ENCODE measurements at places on chromosomes 12 and 14.

DNA sequence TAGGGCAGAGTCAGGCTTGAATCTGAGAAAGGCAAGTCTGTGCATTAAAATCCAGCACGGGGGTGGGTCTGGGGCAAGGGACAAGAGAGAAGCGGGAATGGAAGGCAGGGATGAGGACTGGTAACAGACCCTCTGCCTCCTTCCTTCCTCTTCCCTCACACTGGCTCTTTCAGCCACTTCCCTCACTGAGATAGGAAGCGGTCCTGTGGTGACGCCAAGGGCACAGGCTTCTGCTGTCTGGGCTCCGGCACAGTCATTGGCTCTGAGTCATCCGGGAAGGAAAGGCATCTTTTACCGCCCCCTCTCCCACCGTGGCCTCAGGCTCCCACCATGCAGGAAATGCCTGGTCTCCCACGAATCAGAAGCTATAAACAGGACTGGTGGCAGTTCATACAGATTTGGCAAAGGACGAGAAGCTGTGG is 70.2 kb downstream of the ETV6 start:
- peak; percentile 22 for DNase-seq

DNA sequence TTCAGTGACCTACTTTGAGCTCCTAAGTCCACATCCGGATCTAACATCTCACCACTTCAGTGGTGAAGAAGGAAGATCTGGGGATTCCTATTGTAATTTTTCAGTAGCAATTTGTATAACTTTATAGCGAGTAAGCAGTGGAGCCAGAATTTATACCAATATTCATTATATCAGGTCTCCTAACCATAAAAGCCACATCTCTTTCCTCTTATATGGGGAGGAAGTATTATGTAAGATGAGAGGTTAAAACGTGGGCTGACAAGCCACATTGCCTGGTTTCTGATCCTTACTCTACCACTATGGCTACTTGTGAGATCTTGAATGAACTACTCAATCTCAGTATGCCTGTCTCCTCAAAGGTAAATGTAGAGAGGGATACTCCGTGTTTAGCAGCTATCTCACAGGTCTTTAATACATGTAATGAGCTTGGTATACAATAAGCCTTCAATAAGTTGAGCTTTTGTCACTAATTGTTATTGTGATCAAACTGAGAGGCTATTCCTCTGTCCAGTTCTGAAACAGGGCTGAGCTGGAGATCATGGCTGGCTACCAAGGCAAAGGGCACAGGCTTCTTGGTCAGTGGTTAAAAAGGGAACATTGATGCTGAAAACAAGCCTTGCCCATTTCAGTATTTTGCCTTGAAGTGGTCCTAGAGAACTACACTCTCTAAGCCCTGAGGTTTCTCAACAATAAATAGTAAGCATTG is 3.3 kb upstream of the TMEM117 start:
- DNase-seq = no peak

GRCh38 chr14:31942166-31942841 is 134.8 kb upstream of the ARHGAP5 start:
- no peak for DNase-seq

- no peak for DNase-seq
These were observed 74.6 kb upstream of the SFSWAP start for GRCh38 chr12:131636266-131636665.

- DNase-seq = no peak
These were observed 18.4 kb downstream of the SETD3 start for GRCh38 chr14:99462210-99462609.

- DNase-seq = no peak
These were observed 269.2 kb upstream of the DAAM1 start for GRCh38 chr14:58919217-58919616.

GRCh38 chr14:34470319-34470718 is 8.3 kb upstream of the SPTSSA start:
- DNase-seq = no peak

DNA sequence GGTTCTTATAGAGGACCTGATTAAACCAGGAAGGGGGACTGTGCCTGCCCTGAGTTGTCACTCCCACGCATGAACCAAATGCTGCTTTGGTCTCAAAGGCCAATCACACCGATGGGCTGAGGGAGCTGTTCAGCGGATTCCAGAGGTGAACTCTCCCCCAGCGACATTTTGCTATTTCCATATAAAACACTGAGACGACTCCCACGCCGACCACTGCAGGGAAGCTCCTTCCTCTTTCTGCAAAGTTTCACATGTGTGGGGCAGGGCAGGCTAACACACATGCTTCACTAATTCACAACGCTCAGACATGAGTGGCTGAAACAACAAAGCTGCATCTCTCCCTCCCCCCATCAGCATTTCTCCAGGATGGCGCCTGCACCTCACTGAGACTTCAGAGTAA is 37.8 kb upstream of the TMEM132D start:
- DNase-seq = no peak

DNA sequence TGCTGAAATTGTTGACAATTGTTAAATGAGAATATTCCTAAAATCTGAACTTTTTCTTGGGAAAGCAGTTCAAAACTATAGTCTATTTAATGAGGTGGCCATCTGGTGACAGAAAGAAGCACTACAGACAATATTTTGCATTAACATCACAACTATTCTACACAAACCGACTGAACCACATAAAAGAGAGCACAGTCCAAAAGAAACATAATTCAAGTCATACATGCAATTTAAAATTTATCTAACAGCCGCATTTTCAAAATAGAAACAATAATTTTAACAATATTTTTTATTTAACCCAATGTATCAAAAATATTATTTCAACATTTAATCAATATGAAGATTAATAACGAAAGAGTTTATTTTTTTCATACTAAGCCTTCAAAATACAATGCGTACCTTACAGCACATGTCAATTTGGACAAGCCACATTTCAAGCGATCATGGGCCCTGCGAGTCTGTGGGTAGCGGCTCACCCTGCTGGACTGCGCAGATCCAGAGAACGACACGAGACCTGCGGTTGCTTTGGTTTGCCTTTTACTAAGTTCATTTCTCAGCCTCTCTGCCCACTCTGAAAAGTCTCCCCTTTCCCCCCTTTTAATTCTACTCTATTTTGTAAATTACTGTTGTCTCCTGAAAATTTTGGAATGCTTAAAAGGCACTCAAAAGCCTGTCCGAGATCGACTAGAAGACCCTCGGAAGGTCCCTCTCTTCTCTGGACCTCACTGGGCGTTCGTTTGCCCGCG is 947 bp upstream of the LRRC9 start:
- peak; percentile 0 for DNase-seq

DNA sequence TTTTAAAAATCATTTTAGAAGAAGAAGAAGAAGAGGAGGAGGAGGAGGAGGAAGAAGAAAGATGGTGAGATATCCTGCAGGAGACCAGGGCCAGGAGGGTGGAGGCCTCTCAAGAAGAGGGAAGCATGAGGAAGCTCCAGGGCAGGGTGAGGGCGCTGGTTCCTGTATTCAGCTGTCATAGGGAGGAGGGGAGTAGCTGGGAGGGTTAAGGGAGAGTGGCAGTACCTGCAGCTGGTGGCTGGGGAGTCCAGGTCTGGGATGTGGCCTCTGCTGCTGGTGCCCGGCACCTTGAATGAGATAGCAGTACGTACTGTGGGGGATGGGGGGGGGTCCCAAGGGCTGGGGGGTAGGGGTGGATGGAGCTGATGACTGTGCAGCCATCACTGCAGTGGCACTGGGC is 9.8 kb downstream of the RBP5 start:
- DNase-seq = no peak

GRCh38 chr14:52299692-52300278 is 14.3 kb upstream of the PTGER2 start:
- no peak for DNase-seq

DNA sequence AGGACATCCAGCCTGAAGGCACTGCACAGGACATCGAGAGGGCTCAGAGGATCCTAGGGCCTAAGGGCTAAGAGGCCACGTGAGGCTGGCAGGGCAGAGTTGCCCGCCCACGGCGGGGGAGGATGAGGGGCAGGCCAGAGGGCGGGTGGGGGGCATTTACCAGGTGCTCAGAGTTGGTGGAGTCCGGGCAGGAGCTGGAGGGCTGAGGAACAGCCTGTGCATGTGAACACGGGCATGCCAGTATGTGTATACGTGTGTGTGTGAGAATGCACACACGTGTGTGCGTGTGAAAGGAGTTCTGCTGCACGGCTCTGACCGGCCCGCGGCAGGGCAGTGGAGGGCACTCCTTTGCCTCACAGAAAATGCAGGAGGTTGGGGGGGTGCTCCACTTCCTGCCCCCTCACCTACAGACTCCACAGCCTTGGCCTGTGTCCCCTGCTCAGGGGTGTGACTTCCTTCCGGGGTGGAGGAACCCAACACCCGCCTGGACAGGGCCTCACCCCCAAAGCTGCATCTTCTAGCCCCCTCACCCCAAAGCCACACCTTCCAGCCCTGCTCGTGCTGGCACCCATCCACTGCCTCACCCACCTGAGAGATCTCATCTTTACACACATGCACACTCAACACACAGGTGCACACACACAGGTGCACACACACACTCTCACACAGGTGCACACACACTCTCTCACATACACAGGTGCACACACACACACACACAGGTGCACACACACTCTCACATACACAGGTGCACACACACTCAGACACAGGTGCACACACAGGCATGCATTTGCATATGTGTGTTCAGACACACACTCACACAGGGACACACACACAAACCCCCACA is 11.8 kb upstream of the GPR132 start:
- DNase-seq = no peak

DNA sequence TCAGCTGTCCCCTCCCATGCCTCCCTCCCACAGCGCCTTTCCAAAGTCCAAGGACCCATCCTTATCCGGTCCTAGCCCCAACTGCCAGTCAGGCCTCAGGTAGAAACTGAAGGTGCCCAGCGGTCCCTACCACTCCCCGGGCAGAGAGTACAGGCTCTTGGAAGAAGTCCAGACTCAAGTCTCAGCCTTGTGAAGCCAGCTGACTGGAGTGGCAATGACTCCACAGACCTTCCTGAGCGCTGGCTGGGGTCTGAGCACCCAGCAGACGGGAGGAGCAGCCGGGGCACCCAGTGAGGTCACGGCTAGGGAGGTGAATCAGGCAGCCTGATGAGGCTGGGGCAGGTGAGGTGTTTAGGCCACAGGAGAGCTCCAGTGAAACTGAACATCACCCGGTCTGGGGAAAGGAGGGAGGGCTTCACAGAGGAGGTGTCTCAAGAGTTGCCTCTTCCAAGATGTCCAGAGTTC is 60.0 kb downstream of the ITPK1 start:
- no peak for DNase-seq

- DNase-seq = no peak
These were observed 56.6 kb downstream of the PAX9 start for GRCh38 chr14:36718216-36718615.

GRCh38 chr14:64125270-64125669 is 168.9 kb downstream of the ESR2 start:
- no peak for DNase-seq

GRCh38 chr14:73753887-73754795 is 40.0 kb upstream of the PNMA1 start:
- no peak for DNase-seq

DNA sequence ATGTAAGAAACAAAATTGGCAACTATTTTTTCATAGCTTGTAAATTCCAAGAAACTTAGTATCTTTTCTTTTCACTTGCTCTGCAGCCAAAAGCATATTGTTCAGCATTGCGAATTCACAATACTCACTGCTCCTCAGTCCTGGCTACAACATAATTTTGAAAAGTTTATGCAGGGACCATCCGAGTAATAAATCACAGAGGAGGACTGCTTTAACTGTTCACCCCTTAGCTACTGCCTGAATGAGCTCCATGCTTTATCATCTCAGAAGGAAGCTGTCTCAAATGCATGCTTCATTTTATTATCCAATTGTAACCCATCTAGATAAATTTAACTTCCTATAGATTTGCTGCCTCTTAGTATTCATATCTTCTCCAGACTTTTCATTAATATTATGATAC is 827.8 kb downstream of the DIO2 start:
- DNase-seq = no peak

DNA sequence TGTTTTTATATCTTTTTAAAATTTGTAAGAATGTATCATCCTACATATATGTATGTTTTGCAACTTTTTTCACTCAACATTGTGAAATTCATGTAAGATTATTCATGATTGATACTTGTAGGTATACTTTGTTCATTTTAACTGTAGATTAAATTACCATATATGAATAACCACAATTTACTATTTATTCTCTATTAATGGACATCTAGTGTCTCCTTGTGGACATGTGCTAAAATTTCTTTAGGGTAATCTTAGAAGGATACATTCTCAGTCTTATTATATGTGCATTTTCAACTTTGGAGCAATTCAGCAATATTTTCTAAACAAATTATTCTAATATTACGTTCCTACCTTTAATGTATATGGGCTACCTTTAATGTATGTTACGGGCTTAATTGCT is 192.4 kb downstream of the FUT8 start:
- no peak for DNase-seq

GRCh38 chr12:24244801-24245200 is 295.3 kb upstream of the SOX5 start:
- no peak for DNase-seq

DNA sequence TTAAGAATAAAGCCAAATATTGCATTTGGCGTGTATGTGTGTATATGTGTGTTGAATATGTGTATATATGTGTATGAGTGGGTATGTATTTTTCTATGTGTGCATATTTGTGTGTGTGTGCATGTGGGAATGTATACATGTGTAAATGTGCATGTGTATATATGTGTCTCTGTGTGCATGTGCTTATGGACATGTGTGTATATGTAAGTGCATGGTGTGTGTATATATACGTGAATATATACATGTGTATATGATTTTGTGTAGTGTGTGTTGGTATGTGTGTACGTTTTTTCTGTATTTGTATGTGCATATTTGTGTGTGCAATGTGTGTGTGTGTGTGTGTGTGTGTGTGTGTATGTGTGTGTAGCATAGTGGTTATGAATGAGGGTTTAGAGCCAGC is 1021.0 kb downstream of the AACS start:
- DNase-seq = no peak

DNA sequence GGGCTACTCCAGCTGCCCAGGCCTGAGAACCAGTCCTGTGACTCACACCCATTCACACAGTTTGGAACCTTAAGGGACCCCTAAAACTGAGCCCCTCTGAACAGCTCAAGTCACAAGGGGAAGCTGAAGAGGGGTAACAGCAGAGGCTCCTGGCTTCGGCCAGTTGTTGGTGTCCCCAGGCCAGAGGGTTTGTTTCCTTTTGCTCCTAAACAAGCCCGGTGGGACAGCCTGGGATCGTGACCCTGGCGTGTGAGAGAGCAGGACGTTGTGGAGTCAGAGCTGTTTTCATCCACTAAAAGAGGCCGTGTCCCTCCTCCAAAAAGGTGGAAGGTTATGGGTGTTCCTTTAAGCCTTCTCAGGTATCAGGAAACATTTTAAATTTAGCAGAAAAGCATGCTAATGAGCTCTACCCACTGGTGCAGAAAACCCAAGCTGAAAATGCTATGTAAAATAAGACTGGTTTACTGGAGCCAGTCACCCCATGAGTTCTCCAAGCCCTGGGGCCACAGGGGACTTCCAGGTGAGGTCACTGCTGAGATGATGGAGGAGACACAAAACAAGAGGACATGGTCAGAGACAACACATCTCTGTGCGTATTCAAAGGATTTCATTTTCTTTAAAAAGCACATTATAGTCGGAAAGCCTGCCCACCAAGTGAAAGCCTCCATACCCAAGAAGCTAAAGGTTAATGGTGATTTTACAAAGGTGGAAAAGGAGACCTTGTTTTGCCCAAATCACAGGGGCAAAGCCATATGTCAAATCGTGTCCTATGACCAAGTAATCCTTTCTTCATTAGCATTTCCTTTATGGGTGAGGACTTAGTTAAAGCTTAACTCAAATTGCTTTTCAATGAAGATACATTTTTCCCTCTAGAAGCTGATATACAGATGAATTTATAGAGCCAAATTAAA is 14.1 kb downstream of the PRKAB1 start:
- DNase-seq = no peak

- DNase-seq = no peak
These were observed 26.4 kb upstream of the GPR132 start for GRCh38 chr14:105091517-105092170.

- DNase-seq = no peak
These were observed 229.8 kb upstream of the LRIG3 start for GRCh38 chr12:59149995-59150642.

All from nucleus accumbens (tissue), 56 donors.